SIG-M5 (cell line): ENCODE measurements at places on chromosomes 7 and 10.

DNA sequence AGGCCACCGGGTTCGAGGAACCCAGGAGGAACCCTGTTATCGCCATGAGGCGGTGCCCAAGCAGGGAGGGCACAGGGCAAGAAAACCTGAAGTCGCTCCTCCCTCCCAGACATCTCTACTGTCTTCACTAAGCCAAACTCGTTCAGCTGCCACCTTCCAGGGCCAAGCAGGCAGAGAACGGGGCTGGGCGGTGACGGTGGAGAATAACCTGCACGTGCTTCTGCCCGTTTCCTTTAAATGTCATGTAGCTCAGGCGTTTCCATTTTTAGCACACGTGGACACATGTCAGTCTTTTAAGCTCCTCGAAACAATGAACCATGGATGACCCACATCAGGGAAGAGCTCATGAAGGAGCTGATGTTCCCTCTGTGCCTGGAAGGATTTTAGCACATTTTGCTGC, 124.3 kb upstream of the KLF6 start:
- DNase-seq = no peak

- DNase-seq = no peak
Measured at GRCh38 chr7:9955138-9955537, 1018.5 kb upstream of the PHF14 start.

DNA sequence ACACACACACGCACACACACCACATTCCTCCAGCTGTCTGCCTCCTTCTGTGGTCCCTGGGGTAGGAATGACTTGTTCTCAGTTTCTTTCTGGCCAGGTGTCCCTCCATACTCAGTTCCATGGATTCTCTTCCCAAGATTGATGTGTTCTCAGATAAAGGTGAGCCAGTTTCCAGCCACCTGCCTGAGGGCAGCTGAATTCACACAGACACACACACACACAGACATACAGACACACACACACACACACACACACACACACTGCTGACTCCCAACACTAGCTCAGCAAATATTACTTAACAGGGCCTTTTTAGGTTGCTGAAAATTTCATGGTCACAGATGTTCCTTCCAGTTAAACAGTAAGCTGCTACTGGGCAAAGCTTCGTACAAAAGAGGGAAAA, 45.4 kb upstream of the GDF10 start:
- DNase-seq = peak; percentile 49

- no peak for DNase-seq
Measured at GRCh38 chr10:98417481-98417959, 2.5 kb upstream of the PYROXD2 start.

DNA sequence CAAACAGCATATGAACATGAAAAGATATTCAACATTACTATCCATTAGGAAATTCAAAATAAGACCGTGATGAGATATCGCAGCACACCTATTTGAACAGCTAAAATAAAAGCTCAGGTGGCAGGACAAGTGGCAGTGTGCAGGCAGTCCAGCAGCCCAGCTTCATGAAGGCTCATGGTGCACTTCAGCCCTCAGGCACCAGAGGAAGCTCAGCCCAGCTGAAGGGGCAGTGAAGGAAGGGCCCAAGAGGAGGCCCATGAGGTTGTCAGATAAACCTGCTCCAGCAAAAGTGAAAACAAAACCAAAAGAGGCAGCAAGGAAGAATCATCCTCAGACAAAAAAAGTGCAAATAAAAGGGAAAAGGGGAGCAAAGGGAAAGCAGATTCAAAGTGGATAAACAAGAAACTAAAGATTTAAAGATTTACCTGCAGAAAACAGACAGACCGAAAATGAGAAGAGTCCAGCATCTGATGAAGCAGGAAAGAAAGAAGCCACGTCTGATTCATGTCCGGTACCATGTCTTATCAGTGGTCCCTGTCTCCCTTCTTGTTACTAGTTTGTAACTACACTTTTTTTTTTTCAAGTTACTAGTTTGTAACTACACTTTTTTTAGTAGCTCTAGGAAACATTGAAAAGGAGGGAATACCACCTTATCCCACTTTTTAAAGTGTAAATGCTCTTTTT, 15.0 kb upstream of the FAM24B start:
- no peak for DNase-seq

- no peak for DNase-seq
Measured at GRCh38 chr10:59801171-59801570, 47.9 kb upstream of the MRLN start.

- no peak for DNase-seq
Measured at GRCh38 chr7:81025360-81025759, 106.5 kb upstream of the SEMA3C start.

DNA sequence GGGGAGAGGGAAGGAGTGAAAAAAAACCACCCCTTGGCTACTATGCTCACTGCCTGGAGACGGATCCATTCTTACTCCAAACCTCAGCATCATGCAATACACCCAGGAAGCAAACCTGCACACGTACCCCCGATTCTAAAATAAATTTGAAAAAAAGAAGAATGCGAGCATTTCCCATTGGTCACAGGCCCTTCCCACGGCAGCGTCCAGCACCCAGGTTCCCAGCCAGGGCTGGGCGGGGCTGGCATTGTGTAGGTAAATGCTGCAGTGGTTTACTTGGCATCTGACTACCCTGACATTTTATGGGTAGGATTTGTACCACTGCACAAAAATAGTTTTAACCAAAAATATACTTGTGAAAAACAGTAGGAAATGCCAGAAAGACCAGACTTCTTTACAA, 418.9 kb downstream of the DNAJB6 start:
- no peak for DNase-seq

DNA sequence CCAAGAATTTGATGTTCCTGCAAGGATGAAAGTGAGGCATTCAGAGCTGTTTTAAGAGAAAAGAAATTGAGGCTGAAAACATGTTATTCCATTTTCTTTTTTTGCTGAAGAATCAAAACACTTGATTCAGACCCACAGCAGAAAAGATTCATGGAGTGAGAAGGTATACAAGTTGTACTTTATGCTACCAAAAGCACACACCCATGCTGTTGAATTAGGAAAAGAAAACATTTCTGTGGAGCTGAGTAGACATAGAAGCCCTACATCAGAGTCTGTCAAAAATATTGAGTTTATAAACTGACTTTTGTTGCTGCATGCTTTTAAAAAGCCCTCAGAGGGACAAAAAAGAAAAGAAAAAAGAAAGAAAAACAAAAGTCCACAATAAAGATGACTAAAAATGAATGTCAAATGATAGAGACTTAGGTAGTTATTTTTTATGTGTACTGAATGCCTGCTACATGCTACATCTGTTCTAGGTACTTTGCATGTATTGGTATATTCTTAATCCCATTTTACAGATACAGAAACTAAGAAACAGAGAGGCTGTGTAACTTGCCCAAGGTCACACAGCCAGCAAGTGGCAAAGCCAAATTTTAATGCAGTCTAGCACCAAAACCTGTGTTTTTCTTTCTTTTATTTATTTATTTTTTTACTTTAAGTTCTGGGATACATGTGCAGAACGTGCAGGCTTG, 71.7 kb upstream of the PALS2 start:
- no peak for DNase-seq

DNA sequence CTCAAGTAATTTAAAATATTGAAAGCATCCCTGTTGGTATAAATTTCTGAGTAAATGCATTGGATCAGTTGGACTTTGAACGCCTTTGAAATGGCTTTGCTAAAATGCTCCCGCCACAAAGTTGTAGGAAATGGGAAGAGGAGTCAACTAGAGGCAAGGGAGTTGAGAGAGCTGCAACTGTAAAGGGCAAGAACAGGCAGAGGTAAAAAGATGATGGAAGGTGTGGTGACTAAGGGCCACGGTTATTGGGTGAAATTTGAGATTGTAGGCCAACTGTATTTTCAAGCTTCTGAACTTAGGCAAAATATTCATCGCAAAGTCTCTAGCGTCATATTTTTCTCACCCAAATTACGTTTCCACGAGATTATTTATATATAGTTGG, 595 bp upstream of the SUMF2 start:
- no peak for DNase-seq

DNA sequence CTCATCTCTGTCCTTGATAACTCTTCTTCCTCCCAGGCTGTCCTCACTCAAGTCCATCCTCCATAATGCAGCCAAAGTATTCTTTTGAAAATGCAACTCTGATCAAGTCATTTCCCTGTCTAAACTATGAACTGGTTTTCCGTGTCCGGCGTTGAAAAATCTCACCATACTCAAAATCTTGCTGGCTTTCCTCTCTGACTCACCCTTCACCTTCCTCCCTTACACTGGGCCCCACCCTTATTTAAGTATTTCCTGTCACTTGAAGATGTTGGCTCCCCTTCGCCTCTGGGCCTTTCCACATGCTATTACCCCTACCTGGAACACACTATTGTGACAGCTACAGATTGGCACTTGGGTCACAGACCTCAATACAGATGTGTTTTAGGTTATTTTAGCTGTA, 515.6 kb downstream of the INHBA start:
- DNase-seq = no peak

- no peak for DNase-seq
Measured at GRCh38 chr10:42935466-42935865, 141.4 kb upstream of the RET start.

GRCh38 chr7:102284891-102285539, 1.7 kb upstream of the SH2B2 start:
- DNase-seq = no peak

GRCh38 chr7:155523168-155523675, 23.1 kb downstream of the CNPY1 start:
- no peak for DNase-seq
